GM04504 (cell line): ENCODE measurements at places on chromosomes 1 and 21.

DNA sequence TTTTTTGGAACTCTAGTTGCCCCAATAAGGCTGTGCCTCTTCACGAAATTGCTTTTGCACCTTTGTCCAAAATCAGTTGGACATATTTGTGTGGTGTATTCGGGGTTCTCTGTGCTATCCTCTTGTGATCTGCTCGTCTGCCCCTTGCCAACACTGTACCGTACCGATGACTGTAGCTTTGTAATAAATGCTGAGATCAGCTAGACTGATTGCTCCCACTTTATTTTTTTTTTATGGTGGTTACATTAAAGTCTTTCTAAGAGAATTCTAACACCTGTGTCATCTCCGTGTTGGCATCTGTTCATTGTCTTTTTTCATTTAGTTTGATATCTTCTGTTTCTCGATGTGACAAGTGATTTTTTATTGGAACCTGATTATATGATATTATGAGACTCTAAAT, 94.1 kb downstream of the ADARB1 start:
- no peak for DNase-seq

GRCh38 chr1:170680428-170680827, 16.5 kb downstream of the PRRX1 start:
- DNase-seq: no peak

- DNase-seq: no peak
These were observed 4.8 kb upstream of the IL24 start for GRCh38 chr1:206892351-206892984.

DNA sequence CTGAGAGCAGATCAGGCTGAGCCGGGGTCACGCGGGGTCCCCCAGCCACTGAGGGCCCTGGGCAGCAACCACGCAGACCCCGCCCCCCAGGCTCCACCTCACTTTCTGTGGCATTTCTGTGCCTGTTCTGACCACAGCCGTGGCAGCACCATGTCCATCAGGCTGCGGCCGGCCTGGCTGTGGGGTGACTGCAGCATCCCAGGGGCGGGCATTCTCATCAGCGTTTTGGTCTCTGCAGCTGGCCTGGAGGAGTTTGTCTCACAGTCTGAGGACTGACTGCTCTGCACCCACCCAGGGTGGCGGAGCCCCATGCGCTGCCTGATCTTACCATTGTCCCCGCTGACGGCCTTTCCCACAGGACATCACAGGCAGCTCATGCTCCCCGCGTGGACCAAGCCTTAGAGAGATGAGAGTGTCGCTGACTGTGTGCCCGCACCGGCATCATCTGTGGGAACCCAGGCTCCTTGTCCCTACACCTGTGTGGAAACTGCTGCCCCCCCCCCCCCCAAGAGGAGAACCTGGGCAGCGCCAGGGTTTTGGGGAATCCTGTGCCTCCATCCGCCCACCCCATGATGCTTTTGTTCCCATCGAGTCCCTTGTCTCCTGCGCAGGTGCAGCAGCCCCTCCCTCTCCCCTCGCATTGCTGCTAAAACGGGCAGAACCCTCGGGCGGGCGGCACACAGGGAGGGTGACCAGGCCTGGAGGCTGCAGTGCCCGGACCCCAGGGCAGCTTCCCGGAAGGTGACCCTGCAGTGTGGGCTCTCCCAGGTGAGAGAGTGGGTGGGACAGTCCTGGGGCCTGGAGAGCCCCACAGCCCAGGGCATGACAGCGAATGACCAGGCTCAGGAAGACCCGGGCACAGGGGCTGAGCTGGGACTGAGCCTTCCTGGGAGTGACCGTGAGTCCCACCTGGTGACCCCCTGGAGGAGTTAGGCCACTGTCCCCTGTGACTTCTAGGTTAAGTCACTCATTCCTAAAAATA, 1.8 kb downstream of the KRTAP10-1 start:
- no peak for DNase-seq

GRCh38 chr1:180881806-180882509, 30.7 kb upstream of the KIAA1614 start:
- peak; percentile 18 for DNase-seq

GRCh38 chr1:118333601-118334210, 148.7 kb upstream of the SPAG17 start:
- DNase-seq: peak; percentile 54

- no peak for DNase-seq
These were observed 391 bp upstream of the CENPS start for GRCh38 chr1:10429868-10430215.

- no peak for DNase-seq
These were observed 4.6 kb downstream of the PEAR1 start for GRCh38 chr1:156898161-156898566.

- DNase-seq: no peak
These were observed 134.9 kb upstream of the B3GALT2 start for GRCh38 chr1:193321242-193321840.

DNA sequence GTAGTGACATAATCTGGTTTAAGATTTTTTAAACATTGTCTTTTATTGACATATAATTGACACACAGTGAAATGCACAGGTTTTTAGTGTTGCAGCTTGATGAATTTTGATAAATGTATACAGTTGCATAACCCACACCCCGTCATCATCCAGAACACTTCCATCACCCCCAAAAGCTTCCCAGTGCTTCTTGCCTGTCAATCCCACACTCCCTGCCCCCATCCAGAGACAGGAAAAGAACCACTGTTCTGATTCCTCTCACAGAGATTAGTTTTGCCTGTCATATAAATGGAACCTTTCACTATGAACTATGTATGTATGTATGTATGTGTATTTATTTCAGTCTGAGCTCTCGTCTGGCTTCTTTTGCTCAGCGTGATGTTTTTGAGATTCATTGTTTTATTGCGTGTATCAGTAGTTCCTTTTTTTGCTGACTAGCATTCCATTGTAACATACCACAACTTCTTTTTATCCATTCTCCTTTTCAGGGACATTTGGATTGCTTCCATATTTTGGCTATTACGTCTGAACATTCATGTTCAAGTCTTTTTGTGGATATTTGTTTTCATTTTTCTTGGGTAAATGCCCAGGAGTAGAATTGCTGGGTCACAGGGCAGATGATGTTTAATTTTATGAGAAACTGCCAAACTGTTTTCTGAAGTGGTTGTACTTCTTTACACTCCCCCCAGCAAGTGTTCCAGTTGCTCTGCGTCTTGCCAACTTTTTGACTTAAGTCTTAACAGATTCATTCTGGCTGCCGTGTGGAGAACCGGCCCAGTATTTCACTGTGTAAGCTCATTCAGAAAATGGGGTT, 8.7 kb downstream of the UBIAD1 start:
- peak; percentile 56 for DNase-seq

DNA sequence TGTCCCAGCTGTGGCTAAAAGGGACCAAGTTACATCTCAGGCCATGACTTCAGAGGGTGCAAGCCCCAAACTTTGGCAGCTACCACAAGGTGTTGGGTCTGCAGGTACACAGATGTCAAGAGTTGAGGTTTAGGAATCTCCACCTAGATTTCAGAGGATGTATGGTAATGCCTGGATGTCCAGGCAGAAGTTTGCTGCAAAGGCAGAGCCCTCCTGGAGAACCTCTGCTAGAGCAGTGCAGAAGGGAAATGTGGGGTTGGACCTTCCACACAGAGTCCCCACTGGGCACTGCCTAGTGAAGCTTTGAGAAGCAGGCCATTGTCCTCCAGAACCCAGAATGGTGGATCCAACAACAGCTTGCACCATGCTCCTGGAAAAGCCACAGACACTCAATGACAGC, 10.1 kb upstream of the PHGDH start:
- DNase-seq: no peak
